ENCODE measurements at places on chromosomes 4 and X. TPM values are rescaled to one million over a fixed set of nuclear protein-coding genes. Genes with fewer than 3 reads are reported as not detected.
A peak's percentile ranks its signal among the peaks of the same experiment; 100 is the strongest.

DNA sequence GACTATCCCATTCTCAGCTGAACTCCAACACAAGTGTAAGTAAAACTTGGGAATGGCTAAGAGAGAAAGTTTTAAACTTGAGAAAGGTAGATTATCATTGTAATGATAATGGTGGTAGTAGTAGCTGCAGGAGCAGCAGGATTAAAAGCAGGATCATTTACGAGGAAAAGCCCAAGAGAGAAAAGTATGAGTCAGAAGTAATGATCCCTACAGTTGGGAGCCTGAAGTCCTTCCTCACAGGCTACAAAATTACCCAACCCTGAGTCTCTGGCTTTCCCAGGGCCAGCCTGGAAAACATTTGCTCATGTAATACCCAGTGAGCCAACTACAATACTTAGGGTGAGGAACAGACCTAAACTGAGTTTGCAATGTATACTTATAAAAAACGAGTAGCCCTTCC lies 4.4 kb upstream of the PRDM8 start:
- peak; percentile 87 for DNase-seq

PAGE5 gene
- total RNA-seq: not detected

- DNase-seq: no peak
Observed at GRCh38 chrX:31190221-31190975, 118.6 kb upstream of the FTHL17 start.

DNASE1L1 gene
- 34.7 TPM for total RNA-seq

GRCh38 chrX:129510331-129510730 lies 13.0 kb downstream of the SMARCA1 start:
- no peak for DNase-seq

DNA sequence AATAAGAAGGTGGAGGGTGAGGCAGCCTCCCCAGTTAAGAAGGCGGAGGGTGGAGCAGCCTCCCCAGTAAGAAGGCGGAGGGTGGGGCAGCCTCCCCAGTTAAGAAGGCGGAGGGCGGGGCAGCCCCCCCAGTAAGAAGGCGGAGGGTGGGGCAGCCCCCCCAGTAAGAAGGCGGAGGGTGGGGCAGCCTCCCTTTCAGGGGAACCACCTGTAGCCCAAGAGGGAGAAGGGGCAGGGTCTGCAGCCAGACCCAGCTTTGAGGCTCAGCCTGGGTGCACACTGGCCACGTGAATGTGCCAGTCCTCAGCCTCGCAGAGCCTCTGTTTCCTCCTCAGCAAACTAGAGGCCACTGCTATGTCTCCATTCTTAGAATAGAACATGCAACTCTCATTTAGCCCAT lies 52.6 kb downstream of the HMX1 start:
- no peak for DNase-seq

DNA sequence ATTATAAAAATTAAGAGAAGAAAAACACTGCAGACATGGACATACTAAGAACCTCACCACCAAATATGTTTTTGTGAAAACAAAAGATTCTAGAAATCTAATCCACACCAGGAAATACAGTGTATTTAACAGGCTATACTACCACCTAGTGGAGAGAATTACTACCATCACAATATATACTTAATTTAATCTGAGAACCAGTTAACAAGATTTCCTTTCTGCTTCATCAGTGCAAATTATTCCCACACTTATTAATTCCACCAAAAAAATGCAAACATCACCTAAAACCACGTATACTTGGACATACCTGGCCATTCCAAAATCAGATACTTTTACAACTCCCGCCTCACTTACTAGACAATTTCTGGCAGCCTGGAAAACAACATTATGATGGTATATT lies 7.0 kb upstream of the TXK start:
- peak; percentile 65 for DNase-seq

TTC29 gene
- total RNA-seq: 0.30 TPM

MTMR8 gene
- 1.4 TPM for total RNA-seq

GRCh38 chrX:37815366-37815765 lies 32.0 kb downstream of the DYNLT3 start:
- no peak for DNase-seq

DNA sequence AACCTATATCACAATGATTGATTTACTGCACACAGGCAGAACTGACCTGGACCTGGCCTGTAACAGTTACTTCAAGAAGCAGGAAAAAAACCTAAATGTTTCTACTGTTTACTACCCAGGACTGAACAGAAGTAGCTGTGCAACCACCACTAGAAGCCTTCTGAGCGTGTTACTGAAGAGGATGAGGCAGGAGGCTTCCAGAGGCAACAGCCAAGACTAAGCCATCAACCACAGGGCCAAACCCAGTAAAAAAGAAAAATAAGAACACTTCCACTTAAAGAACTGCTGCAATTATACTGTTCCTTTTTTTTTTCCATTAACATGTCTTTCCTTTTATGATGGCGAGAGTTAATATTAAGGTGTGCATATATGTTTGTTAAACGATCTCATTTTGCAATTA lies 29.4 kb upstream of the TTC29 start:
- DNase-seq: no peak

DNA sequence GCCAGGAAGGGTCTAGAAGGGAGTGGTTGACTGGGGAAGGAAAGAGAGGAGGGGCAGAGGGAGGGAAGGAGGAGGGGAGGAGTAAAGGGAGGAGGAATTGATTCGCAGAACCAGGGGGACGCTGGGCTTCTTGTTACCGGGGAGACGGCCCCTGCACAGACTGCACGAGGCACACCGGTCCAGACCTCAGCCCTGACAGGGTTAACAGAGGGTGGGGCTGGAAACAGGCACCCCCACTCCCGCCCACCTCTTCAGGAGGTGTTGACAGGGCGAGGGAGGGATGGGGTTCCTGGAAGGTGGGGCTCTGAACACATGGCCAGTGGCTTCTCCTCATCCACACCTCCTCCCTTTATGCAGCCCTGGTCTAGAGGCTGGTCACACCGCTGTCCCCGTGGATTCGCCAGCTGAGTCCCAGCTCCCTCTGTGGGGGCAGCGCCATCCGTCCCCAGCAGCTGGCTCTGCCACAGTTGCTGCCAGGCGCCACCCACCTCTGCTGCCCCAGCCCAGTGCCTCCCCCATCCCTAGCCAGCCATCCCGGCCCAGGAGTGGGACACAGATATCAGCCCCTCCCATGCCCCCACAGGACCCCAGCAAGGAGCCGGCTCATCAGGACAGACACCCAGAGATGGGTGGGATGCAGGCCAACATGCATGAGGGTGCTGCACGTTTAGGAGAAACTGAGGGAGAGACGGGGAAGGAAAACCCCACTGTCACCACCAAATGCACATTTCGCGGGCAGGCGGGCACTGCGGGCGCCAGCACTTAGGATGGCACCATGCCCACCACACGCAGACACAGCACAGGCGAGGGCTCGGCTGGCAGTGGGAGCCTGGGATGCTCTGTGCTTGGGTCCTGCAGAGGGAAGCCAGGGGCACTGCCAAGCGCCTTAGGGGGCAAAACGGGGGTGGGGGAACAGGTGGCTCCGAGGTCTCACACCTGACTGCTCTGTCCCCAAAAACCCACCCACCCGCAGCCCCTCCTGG lies 87.6 kb downstream of the ABLIM2 start:
- DNase-seq: no peak

BCORL1 gene
- 9.4 TPM for total RNA-seq

- peak; percentile 78 for DNase-seq
Observed at GRCh38 chrX:72258174-72258573, 18.9 kb downstream of the RPS4X start.

EPHA5 gene
- under 0.01 TPM for total RNA-seq

GLOD5 gene
- not detected for total RNA-seq

DNA sequence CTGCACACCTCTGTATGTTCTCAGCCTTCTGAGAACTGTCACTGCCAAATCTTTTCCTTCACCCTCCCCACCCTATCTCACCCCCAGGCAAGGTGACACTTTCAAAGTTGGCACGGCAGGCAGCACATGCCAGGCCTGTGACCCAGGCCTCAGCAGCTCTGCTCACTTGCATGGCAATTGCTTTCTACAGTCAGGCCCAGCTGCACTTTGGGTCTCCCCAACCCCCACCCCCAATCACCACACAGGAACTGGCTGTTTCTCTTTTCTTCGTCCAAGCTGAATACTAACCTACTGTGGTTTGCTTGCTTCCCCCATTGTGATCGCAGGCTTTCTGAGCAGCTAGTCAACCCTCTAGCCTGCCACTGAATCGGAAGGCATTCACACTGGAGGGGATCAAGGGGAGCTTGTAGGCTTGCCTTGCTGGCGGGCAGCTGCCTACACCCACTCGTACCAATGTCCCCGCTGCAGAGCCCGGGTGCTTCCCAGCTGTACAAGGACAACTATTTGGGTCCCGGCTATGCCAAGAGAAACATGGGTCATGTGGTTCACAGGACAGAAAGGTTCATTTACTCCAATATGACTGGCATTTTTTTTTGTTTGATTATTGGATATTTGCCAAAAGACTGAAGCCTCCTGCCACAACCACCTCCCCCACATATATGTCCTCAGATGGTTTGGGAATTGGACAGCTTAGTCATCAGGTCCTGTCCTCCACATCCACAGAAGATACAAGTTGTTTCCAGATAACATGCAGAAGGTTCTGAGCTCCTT lies 28.1 kb downstream of the SLC25A43 start:
- peak; percentile 32 for DNase-seq

- peak; percentile 10 for DNase-seq
Observed at GRCh38 chr4:54513204-54513603, 144.6 kb upstream of the KIT start.

HPSE gene
- total RNA-seq: 3.8 TPM

DNA sequence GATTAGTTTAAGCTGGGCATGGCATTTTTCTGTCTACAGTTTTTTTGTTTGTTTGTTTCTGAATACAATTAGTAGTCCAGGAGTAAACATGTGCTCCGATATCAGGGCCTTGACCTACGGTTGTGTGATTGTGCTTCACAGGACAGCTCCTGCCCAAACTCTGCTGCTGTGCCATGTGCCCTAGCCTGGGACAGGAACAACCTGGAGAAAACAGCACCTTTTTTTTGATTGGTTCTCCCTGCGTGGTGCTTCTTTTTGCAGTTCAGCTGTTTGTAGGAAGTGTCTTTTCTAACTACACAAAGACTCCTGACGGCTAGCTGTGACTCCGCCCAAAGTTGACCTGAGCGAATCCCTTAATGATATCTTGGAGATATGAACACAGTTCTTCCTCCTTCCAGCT lies 158.8 kb downstream of the ATP10D start:
- no peak for DNase-seq

DNA sequence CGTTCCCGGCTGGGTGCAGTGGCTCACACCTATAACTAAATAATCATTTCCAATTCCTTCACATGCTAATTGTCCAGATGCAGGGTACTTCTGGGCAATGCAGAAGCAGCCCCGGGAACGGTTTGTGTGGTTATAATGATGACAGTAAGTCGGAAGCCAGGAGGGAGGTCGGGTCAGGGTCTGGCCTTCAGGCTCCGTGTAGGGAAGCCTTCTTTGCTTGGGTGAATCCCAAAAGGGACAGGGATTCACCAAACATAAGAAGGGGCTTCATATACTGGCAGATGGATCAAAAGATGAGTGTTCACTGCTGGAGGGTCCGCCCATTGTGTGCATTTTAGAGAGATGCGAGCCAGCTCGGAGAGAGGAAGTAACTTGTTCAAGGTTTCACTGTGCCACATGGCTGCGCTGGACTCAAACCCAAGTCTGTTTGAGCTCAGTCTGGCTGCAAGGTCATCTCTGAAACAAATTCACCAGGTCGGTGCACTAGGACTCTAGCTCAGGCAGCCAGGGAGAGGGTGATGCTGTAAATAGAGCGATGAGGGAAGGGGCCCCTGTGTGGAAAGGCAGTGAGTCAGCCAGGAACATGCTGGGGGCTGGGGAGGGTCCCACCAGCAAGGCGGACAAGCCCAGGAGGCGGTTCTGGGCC lies 4.8 kb upstream of the KIAA0232 start:
- DNase-seq: no peak

GRCh38 chrX:136598631-136599030 lies 49.3 kb upstream of the CD40LG start:
- DNase-seq: no peak

GRCh38 chrX:87409113-87409841 lies 108.3 kb upstream of the KLHL4 start:
- peak; percentile 97 for DNase-seq

GRCh38 chr4:77010841-77011354 lies 61.3 kb downstream of the SEPTIN11 start:
- peak; percentile 85 for DNase-seq

ARSJ gene
- 31.7 TPM for total RNA-seq

GRCh38 chr4:48449151-48449550 lies 34.0 kb upstream of the SLC10A4 start:
- DNase-seq: no peak

DNA sequence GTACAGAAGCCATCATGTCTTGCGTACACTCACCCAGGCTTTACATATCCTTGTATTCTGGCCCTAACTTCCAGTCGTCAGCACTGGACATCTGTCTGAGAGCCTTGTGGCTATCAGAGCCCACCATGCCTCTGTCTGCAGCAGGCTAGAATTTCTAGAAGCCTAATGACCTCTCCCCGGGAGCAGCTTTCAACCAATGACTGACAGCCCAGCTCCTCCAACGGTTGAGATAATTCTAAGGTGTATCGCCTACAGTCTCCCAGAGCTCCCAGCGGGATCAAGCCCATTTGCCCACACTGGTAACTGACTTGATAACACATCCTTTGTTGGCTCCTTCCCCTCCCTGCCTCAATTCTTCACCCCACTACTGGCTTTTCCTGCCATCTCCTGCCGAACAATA lies 562.8 kb downstream of the BCOR start:
- no peak for DNase-seq

DNA sequence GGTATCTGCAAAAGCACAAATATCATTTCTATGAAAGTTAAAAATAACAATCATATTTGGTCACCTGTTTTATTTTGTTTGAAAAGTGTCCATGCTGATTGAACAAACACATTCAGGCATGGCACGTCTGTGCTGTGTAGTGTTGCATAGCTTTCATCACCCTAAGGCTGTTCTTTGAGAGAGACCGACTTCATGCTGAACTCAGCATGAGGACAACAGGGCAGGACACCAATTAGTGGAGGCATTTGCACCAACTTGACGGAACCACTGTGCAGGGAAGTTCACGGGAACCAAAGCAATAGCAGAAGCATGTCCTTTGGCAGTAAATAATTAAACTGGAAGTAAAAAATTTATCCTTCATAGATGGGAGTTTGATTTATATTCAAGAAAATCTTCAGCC lies 158.4 kb upstream of the SLC7A11 start:
- DNase-seq: peak; percentile 78
